SK-N-SH (cell line): ENCODE measurements at places on chromosomes 12 and 14.
A peak's percentile ranks its signal among the peaks of the same experiment; 100 is the strongest.

GRCh38 chr12:28552251-28552970, 362.2 kb downstream of the CCDC91 start:
- DNase-seq = no peak

DNA sequence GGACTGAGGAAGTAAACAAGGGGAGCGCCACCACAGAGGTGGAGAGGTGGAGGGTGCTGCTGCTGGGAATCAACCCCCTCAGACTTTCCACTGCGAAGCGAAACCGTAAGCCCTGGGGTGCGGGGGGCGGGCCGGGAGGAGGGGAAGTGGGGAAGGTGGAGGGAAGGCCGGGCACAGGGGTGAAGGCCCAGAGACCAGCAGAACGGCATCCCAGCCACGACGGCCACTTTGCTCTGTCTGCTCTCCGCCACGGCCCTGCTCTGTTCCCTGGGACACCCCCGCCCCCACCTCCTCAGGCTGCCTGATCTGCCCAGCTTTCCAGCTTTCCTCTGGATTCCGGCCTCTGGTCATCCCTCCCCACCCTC, at the start of gene LAG3:
TSS of gene LAG3 (plus strand) at position 190 of the 365 bp plus-strand sequence. CDS start 333 bp downstream, outside the sequence.
- DNase-seq = no peak

GRCh38 chr14:31950764-31951637, 126.1 kb upstream of the ARHGAP5 start:
- DNase-seq = peak; percentile 47

GRCh38 chr12:40971911-40972310, 216.2 kb upstream of the PDZRN4 start:
- no peak for DNase-seq
